ENCODE measurements at places on chromosomes 7 and 10.
A peak's percentile ranks its signal among the peaks of the same experiment; 100 is the strongest.

GRCh38 chr10:21507150-21507549 lies 18.3 kb downstream of the SKIDA1 start:
- DNase-seq = no peak

GRCh38 chr7:28954471-28954870 lies 3.7 kb downstream of the TRIL start:
- DNase-seq = no peak

- DNase-seq = no peak
These were observed 6.5 kb downstream of the GNB2 start for GRCh38 chr7:100679927-100680575.

DNA sequence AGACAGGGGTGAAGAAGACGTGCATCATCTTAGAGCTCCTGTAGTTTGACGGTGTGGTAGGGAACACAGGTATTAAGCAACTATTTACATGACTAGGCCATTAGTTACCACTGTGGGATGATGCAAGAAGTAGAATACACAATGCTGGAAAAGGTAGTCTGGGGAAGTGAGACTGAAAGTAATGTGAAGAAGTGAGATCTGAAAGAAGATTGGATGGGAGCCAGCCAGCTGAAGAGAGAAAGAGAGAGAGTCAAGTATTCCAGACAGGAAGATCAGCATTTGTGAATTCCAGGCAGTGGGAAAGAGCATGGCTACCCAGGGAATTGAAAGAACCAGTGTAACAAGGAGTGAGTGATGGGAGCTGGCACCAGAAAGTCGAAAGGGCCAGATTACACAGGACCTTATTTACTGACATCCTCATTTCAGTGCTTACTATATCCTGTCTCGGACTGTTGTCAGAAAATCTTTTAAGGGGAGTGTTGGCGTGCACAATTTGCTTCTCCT lies 4.0 kb upstream of the CFAP58 start:
- DNase-seq = no peak

DNA sequence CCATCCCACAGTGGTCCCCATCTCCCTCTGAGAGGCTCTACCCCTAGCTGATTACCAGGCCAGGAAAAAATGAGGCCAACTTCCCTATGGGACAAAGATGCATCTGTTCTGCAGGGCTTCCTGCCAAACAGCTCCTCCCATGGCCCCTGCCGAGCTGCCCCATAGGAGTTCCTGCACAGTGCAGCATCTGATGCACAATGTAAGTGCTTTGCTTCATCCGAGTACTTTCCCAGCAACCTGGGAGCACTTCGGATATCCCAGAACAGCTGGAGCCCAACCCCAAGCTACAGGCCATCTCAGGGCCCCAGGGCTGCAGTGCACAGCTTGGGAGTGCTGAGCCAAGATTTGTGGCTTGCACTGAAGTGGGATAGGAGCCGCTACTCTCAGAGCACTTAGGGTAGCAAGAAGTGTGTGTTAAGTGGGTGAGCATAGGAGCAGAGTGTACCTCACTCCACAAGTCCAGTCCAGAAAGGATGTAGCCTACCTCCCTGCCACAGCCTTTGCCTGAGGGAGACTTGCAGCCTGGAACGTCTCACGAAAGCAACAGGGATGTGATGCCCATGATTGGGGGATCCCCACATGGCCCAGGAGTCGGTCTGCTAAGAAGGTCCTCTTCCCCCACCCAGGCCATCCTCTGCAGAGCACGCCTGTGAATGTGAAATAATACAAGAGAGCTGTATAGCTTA lies 209.6 kb upstream of the VWC2 start:
- no peak for DNase-seq

DNA sequence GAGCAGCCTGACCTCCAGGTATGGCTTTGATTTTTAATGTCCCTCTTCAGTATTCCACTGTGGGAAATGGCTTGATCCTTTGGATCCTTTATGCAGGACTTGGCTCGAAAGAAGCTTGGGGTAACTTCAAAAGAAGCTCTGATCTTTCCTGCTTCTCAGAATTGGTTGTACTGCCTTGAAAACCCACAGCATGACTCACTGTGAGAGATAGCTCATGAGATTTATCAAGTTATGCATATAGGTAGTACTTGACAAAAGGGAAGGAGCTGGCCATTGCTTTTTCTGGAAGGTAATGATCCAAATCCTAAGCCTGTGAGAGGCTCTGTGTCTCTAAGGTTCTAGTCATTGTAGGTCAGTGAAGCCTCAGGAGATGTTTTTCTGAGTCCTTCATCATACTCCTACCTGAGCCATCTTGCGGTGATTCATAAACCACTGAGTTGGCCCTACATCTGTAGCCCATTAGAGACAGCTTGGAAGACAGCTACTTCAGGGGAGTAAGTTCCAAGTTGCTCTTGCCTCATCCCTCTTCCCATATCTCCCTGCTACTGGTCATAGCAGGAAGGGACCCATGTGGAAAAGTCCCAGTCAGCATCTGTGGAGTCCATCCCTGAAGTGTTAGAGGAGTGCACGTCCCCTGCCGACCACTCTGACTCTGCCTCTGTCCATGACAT lies 36.7 kb upstream of the NFKB2 start:
- DNase-seq = no peak

GRCh38 chr7:1746491-1746975 lies 76.5 kb downstream of the ELFN1 start:
- DNase-seq = no peak

DNA sequence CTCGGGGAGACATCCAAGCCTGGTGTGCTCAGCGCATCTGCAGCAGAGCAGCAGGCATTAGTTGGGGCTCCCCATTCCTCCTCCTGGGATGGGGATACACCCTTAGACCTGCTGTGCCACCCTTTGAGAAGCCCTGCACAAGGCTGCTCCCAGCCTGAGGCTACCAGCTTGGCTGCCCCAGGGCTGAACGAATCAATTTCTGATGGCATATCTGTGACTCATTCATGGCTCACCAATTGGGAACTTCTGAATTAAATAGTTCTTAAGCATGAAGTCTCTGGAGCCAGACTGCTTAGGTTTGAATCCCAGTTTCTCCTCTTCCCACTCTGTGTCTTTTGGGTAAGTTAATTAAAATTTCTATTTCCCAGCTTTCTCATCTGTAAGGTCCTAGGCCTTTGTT lies 16.3 kb upstream of the GLI3 start:
- DNase-seq = no peak

DNA sequence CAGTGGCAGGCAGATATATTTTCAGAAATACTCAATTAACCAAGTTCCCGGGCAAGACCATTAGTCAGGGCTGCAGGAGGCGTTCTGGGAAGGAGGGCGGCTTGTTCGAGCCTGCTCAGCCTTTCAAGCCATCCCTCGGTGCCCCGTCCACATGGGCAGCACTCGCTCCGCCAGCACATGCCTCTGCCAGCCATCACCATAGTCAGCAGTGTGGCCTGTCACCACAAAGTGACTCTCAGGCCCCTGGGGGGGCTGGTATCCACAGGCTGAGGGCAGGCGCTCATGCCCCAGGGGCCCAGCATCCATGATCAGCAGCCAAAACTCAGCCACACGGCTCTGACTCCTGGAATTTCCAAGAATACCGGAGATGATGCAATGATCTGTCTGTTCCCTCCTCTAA lies 81.9 kb downstream of the CHST15 start:
- no peak for DNase-seq

- DNase-seq = no peak
These were observed 69.2 kb downstream of the SDK1 start for GRCh38 chr7:3370068-3370830.

DNA sequence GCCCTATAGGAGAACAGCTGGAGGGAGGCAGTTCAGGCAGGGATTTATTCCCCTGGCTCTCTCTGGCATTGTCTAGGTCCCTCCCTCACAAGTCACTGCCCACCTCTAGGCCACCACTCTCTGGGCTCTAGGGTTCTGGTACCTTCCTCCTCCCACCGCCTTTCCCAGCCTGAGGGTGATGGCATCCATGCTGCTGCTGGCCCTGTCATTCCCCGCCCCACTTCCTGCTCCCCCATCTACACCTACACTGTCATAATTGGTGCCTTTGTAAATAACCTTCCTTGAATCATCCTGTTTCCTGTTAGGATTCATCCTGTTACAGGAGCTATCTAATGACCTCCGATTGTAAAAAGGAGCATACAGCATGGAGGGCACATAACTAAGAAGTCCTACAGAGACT lies 303.3 kb upstream of the COBL start:
- no peak for DNase-seq

- DNase-seq = no peak
These were observed 501.0 kb upstream of the GALNT17 start for GRCh38 chr7:70630818-70631457.

GRCh38 chr7:55449992-55450535 lies 84.9 kb downstream of the LANCL2 start:
- no peak for DNase-seq

DNA sequence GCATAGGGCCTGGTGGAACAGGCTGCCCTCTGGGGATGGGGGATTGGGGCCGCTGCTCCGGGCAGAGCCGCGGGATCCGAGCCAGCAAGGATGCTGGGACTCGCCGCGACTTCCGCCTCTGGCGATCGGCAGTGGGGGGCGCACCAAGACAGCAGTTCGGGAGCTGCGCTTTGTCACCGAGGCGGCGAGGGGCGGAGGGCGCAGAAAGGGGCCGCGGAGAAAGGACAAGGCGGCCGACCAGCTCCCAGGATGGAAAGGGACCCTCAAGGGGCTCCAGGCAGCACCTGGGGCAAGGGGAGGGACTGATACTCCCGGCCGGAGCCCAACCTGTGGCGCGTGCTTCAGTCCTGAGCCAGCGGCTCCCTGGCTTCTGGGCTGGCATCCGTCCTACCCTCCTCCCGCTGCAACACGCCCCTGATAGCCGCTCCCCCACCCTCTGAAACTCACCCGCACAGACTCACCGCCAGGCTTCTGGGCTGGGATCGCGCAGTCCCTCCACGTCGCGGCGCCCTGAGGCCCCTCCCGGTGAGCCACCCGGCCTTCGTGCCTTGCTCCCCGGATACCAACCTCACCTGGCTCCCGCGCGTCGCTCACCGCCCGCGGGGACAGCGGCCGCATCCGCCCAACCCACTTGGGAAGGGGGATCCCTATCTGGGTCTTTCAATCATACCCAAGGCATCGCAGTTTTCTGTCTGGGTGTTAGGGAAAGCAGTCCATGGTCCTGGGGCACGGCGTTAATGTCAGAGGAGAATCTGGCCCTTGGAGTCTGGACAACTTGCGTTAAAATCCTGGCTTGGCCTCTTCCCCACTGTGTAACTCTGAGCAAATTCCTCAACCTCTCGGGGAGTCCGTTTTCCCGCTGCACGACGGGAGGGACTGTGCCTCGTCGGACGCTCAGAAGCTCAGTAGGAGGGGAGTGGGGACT lies 7.0 kb upstream of the EVX1 start:
- no peak for DNase-seq

GRCh38 chr10:66678521-66678920 lies 247.3 kb upstream of the LRRTM3 start:
- no peak for DNase-seq

DNA sequence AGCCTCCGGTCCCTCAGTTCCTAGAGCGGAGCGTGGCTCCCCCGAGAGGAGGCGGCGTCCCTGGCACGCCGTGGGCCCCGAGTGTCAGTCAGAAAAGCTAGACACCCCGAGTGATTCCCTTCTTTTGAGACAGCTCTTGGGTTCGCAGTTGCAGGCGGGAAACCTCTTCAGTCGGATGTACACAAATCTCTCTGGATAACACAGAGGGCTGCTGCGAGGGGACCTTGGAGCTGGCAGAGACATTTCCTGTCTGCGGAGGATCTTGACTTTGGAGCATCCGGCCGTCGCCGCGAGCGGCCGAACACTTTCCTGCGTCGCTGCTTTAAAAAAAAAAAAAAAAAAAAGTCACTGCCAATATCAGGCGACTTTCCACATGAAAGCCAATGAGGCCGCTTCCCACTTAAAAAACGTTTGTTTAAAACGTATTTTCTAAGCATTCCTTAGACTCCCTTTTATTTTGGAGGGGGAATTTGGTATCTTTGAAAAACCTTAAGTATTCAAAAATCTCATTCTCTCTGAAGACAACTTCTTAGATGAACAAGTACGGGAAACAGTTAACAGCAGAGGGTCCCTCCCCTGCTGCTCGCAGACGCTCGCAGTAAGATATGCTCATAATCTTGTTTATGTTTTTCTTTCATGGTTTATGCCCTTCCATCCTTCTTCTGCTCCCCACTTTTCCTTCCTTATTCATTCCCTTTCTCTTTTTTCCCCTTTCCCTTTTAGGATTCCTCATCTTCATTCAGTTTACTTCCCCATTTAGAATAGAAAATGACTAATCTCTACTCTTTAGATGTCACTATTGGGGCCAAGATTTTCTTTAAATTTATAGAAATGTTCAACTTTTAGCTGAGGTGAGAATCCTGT lies 10.0 kb downstream of the HHEX start:
- peak; percentile 39 for DNase-seq

GRCh38 chr10:21570761-21571521 lies 36.9 kb downstream of the MLLT10 start:
- no peak for DNase-seq

GRCh38 chr10:78510566-78511323 lies 477.1 kb downstream of the RPS24 start:
- no peak for DNase-seq

DNA sequence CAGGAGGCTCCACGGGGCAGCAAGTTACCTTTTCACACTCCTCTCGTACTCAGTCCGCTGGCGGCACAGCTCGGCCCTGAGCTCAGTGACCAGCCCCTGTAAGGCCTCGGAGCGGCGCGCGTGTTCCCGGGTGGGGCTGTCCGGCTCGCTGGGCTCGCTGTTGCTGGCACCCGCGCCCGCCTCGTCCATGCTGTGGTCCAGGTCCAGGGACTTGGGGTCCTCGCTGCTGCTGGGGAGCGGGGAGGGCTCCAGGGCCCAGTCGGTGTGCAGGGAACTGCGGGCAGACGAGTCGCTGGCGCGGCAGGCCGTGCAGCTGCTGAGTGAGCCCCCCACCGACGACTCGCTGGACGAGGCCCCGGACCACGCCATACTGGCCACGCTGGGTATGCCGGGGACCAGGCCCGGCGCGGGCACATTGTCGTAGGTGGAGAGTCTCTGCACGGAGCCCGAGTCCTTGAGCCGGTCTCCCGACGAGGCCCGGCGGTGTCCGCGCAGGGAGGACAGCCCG lies 143.8 kb downstream of the MAPK8 start:
- DNase-seq = no peak

DNA sequence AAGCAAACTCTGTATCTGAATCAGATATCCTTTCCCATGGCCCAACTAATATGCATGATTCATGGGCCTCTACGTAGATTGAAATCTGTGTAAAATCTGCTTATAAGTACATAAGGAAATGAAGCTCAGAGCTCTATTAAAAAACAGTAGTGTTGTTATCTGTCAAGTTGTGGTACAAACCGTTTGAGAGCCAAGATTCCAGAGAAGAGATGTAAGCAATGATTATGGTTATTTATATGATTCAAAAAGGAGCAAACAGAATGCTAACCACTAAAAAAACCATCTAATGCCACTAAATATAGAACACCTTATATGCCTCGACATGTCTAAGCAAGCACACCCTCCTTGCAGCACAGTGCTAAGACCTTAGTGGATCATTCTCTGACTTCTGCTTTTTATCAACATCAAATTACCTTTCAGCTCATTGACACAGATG lies 26.6 kb downstream of the RPP38 start:
- DNase-seq = no peak

GRCh38 chr10:90887555-90887954 lies 15.8 kb downstream of the RPP30 start:
- DNase-seq = no peak
